ENCODE measurements at places on chromosomes 6 and 20.

- DNase-seq = peak; percentile 16
These were observed 2.5 kb upstream of the PTPRT start for GRCh38 chr20:43191946-43192863.

- DNase-seq = no peak
These were observed 95.9 kb downstream of the SSR1 start for GRCh38 chr6:7216941-7217621.

GRCh38 chr6:125048274-125048673 lies 86.0 kb downstream of the RNF217 start:
- DNase-seq = no peak

- no peak for DNase-seq
These were observed 3.5 kb downstream of the MMP24OS start for GRCh38 chr20:35274172-35275092.

DNA sequence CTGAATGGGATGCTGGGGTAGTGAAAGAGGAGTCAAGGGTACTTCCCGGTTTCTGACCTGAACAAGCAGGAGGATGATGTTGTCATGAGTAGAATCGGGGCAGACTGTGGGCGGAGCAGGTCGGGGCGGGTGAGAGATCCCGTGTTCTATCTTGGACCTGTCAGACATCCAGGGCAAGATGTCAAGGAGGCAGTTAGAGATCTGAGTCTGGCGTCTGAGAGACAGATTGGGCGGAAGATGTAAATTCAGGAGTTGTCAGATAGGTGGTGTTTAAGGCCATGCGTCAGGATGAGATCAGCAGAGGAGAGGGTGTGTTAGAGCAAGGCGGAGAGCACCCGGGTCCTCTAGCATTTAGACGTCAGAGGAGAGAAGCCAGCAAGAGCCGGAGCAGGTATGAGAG lies 115.5 kb downstream of the DLGAP4 start:
- no peak for DNase-seq

- DNase-seq = no peak
These were observed 133.7 kb upstream of the AGPAT4 start for GRCh38 chr6:161407581-161407980.

GRCh38 chr20:46137816-46138215 lies 19.7 kb downstream of the CD40 start:
- DNase-seq = no peak

GRCh38 chr20:48945840-48946514 lies 24.5 kb downstream of the ARFGEF2 start:
- DNase-seq = no peak

DNA sequence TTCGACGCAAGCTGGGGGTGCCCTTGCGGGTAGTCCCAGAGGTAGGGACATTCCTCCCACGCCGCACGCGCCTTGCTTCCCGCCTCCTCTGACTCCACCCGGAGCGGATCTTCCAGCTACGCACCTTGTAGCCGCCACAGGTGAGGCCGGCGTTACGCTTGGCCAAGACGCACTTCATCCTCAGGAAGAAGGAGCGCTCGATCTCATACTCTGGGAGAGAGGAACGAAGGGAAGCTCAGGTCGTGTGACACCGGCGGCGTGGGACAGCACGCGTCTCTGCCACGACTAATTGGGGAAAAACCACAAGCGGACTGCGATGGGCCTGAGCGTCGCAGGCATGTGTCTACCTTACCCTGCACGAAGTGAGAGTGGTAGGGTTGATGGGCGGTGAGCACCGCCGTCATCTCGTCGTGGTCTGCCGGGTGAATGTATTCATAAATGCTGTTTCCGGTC lies 15.5 kb downstream of the SIM1 start:
- DNase-seq = no peak

GRCh38 chr6:14316651-14317386 lies 199.2 kb downstream of the CD83 start:
- DNase-seq = peak; percentile 58

GRCh38 chr20:13468166-13468565 lies 170.6 kb downstream of the TASP1 start:
- DNase-seq = no peak

DNA sequence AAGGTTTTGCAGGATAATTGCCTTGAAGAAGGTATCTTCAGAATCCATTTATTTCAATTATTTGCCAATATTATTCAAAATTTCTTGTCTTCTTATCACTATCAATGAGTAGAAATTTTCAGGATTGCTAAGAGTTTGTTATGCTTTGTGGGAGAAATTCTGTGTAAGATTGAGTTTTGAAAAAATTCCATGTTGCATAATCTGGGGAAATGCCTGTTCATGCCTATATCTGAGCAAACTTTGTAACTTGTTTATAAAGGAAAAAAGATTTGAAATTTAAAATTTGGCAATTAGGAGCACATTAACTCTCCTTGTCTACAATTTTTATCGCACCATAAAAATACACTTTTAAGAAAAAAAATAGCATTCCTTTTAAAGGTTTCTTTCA lies 39.8 kb upstream of the EDN1 start:
- DNase-seq = no peak

DNA sequence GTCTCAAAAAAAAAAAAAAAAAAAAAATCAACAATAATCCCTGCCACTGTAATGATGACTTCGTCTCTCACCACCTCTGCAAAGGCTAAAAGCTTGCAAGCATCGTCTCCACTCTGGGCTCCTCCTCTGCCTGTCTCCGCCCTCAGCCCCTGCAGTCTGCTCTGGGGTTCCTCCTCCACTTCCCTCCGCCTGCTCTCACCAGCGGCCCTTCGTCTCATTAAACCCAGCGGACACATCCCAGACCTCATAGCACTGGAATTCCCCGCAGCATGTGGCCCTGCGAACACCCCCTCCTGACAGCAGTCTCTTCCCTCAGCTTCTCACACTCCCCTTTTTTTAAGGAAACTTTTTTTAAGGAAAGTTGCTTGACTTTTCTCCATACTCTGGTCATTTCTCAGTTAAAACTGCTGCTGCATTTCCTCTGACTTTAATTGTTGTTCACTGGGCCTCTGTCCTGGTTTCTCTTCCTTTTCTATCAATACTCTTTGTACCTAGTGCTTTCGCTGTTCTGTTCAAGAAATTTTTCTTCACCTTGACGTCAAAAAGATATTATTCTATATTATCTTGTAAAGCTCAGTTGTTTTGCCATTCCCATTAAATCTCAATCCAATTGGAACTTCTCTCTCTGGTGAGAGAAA lies 70.9 kb upstream of the PLEKHG1 start:
- DNase-seq = no peak

- DNase-seq = peak; percentile 43
These were observed 21.7 kb downstream of the SMLR1 start for GRCh38 chr6:130848945-130849344.

DNA sequence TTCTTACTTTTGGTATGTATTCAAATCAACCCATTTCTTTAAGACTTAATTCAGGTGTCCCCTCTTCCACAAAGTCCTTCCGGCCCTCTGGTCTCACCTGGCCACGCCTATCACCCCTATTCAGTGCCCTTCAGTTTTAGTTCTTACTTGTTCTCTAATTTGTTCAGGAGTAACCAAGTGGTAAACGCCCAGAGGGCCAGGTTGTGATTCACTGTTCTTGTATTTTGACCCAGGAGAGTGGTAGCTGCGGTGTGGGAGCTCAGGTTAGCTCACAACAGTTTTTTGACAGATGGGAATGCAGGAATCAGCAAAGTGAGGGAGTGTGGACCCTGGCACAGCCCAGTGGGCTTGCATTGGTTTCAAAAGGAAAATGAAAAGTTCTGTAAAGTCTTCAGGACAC lies 81.7 kb upstream of the RIPOR2 start:
- no peak for DNase-seq

Measured in DND-41 (cell line).